ENCODE measurements at places on chromosomes 11 and 22. TPM values are rescaled to one million over a fixed set of nuclear protein-coding genes. Genes with fewer than 3 reads are reported as not detected.

MCM5 gene
- 26.2 TPM for polyA plus RNA-seq

DNA sequence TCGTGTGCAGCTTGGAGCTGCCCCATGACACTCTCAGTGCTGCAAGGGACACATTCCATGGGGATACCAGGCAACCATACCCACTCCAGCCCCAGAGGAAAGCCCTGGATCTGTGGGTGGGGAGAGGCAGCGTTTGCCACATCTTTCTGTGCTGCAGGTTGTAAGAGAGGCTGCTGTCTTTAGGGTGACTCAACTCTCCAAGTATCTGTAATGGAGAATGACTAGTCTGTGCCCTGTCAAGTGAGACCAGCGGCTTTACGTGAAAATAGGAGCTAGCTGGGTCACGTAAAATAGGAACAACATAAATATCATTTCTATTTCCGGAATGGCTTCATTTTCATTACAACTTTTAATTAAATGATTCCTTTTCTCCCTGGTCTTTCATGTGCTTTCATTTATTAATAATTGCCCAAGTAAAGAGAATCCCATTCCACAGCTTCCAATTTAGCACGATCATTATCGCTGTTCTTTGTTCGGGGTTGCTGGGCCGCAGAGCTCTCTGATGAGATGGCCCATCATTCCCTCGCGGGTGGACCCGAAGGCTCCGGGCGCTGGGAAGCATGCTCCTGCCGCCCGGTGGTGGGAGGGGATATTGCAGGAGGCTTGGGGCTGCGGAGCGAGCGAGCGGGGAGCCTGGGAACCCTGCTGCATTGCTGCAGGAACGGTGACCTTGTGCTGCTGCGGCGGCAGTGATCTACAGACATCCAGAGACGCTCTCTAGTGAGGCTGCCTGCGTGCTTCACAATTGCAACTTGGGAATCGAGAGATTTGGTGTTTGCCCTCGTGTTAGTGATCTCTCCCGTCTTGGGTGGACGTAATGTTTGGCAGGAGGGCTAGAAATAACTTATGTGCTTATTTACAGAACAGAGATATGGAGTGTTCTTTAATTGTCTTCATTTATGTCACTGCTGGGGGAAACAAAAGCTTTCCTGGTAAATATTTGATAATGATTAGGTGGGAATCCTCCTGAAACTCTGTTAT is 10.6 kb downstream of the SLC6A5 start:
- peak; percentile 14 for DNase-seq

GRCh38 chr11:92340839-92341238 is 116.2 kb downstream of the FAT3 start:
- DNase-seq = no peak

DNA sequence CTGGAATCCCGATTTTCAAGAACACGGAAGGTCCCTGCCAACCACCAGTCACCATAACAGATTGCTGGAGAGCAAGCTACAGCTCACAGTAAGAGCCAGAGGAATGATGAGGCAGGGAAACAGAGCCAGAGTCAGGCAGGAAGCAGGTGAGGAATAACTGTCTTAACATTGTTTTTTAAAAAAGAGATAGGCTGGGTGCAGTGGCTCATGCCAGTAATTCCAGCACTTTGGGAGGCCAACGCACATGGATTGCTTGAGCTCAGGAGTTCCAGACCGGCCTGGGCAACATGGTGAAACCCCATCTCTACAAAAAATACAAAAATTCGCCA is 13.5 kb upstream of the CASTOR1 start:
- no peak for DNase-seq

GPR83 gene
- 0.23 TPM for polyA plus RNA-seq

DNA sequence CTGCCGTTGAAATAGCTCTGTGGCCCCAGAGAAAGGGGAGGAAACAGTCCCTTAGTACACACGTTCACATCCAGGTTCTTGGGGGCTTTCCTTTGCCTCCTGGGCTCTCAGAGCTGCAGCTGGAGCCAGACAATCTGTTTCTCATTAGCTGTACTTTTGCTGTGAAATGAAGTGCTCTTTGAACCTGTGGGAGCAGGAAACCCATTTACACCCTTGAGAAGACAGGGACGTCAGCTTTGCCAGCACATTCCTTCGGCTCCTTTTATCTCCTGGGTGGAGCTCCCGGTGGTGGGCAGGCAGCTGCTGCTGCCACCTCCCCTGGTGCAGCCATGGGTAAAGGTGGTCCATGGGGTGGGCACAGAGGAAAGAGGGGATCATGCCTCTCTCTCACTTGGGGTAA is 80.6 kb upstream of the TIMP3 start:
- no peak for DNase-seq

MAPK8IP2 gene
- polyA plus RNA-seq = 0.51 TPM

NCR3LG1 gene
- 0.29 TPM for polyA plus RNA-seq

GRCh38 chr22:34784056-34784455 is 281.9 kb upstream of the ISX start:
- DNase-seq = no peak

C22orf42 gene
- not detected for polyA plus RNA-seq

DNA sequence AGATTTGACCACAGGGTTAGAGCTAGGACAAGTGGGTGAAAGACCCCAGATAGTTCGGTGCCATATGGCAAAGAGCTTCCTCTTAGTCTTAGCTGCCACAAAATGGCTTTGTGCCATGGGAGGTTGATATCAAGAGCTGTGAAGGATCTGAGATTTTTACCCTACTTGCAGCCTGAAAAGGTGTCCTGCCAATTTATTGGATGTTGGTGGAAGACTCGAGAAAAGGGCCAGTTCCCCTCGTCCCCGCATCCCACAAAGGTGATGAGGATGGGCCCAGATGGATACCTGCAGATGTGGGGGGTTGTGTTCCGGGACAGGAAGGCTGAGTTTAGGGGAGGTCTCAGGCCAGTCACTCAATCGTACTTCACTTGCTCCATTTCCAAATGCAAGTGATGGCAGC is 27.2 kb downstream of the YDJC start:
- no peak for DNase-seq

- DNase-seq = no peak
These were observed 1.3 kb upstream of the THY1 start for GRCh38 chr11:119424276-119424675.

- DNase-seq = no peak
These were observed 219.7 kb downstream of the BARX2 start for GRCh38 chr11:129595038-129595962.

DNA sequence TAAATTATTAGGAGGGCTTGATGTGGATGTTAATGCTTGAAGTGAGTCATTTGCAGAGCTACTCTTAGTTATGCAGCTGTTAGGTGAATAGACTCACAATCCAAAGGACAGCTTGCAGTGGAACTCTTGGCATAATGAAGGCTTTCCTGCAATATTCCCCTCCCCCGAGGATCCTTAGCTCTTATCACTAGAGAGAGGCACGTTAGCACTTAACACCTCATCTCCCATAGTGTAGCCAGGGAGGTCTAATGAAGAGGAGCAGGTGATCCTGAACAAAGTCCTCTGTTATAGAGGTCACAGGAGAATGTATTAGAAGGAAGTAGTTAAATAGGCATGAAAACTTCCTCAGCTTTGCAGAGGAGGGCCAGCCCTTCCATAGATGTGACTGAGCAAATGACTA is 919.2 kb upstream of the FAT3 start:
- DNase-seq = no peak

PIH1D2 gene
- 1.1 TPM for polyA plus RNA-seq

DNA sequence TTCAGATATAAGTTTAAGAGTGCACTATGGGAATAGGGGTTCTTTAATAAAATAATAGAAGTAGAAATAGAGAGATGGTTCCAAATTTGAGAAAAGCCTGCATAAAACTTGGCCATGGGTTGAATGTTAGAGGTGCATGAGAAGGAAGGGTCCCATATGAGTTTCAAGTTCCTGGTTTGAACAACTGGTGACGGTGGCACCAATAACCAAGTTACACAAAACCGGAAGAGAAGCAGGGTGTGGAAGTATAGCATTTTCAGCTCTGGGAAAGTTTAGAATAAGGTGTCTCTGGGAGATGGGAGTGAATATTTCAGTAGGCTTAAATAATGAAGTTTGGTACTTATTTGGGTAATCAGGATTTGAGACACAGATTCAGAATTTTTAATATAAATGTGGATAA is 2.4 kb downstream of the CASP1 start:
- no peak for DNase-seq

DNA sequence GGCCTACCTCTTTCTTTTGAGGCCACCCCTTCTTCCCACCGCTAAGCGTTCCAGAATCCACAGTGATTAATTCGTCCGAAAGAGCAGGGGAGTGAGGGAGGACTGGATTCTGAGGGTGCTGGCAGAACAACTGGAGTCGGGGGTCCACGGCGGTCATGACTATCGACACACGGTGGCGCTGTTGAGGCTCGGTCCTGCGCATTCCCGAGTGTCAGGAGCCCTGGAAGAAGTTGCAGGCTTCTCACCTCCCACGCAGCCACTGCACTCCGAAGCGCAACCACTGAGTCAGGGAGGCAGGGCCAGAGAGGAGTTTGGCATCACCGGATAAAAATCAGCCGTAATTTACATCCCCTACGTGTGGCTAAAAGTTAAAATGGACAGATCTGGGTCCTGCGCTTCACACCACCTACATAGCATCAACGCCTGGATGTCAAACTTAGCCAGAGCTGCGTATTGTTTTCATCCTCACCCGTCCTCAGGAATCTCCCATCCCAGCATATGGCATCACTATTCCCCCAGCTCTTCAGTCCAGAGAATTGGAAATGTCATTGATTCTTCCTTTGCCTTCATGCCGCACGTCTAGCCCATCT is 10.7 kb upstream of the CTSF start:
- DNase-seq = peak; percentile 28

SLC22A8 gene
- not detected for polyA plus RNA-seq

DNA sequence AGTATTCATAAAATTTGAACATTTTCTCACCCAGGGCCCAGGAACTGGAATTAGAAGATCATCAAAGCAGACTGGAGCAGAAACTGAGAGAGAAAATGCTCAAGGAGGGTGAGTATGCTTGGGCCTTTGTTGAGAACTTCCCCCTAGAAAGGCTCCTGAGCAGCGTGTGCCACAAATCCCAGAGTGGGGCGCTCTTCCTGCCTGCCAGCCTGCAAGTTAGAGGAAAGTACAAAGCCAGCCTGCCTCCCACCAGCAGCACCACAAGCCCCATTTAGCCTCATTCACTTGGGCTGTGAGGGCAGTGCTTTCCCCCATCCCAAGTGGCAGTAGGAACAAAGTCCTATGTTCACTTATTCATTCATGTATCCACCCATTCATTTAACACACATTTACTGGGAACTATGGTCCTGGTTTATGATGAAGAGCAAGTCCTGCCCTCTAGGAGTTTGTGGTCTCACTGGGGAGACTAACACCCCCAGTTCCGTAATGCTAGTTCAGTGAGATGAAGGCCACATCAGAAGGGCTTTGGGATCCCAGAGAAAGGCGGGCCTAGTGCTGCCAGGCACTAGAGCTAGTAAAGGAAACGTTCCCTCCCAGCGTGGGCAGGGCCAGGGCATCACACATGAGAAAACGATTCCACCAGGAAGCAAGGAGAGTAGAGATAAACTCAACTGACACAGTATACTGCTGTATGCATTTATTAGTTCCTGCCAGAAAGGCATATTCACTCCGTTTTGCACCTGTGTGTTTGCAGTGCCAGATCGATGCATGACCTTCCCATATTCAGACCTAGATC is 22.4 kb upstream of the PARVA start:
- no peak for DNase-seq

- DNase-seq = no peak
These were observed 10.7 kb downstream of the RHOG start for GRCh38 chr11:3830088-3830487.

DNA sequence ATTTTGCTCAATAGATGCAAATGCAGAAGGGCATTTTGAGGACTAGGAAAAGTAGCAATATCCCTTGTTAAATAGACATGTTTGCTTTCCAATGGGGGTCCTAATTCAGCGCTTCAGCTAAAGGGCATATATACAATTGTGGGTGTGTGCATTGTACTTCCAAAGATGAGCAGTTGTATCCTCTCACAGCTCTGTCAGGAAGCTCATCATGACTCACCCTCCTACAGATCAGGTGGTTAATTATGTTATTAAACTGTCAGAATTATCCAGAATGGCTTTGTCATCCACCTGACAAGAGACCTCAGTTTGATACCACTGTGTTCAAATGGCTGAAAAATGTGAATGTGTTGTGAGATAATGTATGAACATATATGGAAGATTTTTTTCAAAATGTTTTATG is 252.2 kb upstream of the MTNR1B start:
- no peak for DNase-seq

GRCh38 chr11:67996622-67997474 is 7.0 kb downstream of the UNC93B1 start:
- no peak for DNase-seq

DNA sequence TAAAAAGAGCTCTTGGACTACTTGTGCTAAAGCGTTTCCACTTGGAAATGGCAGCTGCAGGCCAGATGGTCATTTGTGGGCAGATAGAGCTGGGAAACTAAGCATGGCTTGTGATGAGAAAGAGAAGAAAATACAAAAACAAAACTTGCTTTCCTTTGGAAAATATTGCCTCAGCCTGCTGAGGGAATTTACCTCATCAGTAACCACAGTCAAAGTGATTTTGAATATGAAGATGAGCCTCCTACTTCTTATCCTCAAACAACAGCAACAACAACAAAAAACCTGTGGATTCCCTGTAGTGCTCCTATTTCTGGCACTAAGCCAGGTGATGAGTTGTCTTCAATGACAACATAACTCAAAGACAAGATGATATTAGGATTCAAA is 62.7 kb upstream of the FIBIN start:
- DNase-seq = peak; percentile 72

DNA sequence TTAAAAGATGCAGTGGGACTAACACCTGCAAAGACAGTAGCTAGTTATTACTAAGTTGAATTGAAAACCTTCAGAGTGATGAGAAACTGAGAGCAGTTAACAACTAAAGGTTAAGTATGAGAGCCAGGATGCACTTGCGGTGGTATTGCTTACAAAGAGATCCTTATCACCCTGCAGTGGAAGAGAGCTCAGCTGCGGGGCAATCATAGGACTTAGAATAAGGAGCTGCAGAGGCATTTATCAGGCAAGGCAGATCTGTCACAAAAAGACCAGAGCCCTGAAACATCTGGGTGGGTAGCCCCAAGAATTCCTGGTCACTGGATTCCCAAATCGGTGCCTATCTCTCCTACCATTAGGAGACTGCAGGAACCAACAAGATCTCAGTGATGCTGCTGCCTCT is 34.3 kb upstream of the CFAP300 start:
- DNase-seq = no peak

GRCh38 chr11:28259177-28259843 is 151.1 kb downstream of the METTL15 start:
- no peak for DNase-seq

SHISAL1 gene
- polyA plus RNA-seq = 17.1 TPM

GRCh38 chr11:105524286-105524685 is 85.6 kb upstream of the GRIA4 start:
- no peak for DNase-seq
